ENCODE measurements at places on chromosomes 7 and 10.

- DNase-seq: no peak
These were observed 6.6 kb downstream of the CPA1 start for GRCh38 chr7:130386876-130387275.

- DNase-seq: no peak
These were observed 39.0 kb downstream of the CLEC2L start for GRCh38 chr7:139562491-139562890.

GRCh38 chr7:74443543-74444247 lies 10.0 kb upstream of the GTF2IRD1 start:
- no peak for DNase-seq

GRCh38 chr7:22712999-22713398 lies 14.0 kb upstream of the IL6 start:
- DNase-seq: no peak

- DNase-seq: no peak
These were observed 203.3 kb downstream of the BUB3 start for GRCh38 chr10:123357421-123357930.

DNA sequence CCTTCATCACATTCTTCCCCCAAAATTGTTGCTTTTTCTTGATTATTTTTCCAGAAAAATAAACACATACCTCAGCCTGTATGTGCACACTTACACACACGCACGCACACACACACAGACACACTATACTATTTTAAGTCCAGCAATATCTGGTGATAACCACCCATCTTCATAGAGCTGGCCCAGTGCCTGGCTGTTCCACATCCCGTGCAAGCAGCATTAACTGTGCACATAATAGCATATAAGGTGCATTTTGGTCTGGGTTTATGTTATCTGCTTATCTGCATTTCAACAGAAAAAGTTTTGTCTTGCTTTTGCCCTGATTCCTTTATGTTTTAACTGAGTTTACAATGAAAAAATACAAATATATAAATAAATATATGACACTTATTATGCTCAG lies 143.1 kb upstream of the KLF6 start:
- no peak for DNase-seq

DNA sequence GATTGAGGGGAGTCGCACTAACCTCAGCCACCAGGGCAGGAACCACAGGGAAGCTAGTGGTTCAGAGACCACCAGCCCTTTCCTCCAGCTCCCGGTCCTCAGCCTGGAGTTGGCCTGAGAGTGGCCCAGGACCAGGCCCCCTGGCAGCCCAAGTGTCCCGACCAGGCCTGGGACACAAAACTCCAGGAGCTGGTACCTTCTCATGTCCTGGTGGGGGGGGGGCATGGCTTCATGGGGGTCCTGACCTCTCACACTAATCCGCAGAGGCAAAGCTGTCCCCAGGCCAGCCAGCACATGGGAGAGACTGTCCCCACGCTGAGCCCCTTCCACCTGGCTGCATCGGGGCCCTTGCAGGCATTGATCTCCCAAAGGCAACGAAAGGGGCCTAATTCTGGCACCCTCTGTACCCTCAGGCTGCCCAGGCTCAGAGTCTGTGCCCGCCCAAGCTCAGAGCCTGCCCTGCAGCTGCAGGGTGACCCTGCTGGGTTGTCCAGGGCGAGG lies 28.2 kb downstream of the GPRIN2 start:
- no peak for DNase-seq

- no peak for DNase-seq
These were observed 156.9 kb upstream of the SH2B2 start for GRCh38 chr7:102129636-102130370.

DNA sequence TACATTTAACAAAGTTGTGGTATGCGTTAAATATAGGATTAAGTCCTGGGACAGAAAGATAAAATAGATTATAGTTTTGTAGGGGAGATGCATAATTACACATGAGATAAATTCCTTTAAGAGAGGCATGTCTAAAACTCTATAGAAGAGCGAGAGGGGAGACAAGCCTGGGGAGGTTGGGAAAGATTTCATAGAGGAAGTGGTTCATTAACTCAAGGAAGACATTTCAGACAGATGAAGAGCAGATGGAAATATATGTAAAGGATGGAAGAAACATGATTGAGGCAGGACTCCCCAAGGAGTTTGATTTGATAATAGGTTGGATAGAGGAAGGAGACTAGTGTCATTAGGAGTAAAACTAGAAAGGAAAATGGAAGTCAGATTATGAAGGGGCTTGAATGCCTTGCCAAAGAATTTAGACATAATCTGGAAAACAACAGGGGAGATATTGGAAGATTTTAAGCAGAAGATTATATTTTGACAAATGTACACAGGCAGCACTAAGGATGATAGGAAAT lies 96.1 kb downstream of the PHTF2 start:
- no peak for DNase-seq

- peak; percentile 75 for DNase-seq
These were observed 20.8 kb downstream of the RALA start for GRCh38 chr7:39644170-39644569.

DNA sequence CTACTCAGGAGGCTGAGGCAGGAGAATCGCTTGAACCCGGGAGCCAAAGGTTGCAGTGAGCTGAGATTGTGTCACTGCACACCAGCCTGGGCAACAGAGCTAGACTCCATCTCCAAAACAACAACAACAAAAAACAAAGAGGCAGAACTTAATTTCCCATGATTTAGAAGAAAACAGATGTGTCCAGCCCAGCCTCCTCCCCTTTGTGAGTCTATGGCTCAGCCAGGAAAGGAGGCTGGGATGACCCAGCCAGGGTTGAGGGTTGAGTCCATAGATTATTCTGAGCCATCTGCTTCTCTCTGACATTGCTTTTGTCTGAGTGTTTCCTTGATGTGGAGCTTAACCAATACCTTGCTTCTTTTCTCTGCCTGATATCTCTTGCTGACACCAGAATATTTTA lies 994.1 kb downstream of the TYW1 start:
- DNase-seq: no peak

GRCh38 chr7:133859871-133860450 lies 267.2 kb upstream of the LRGUK start:
- DNase-seq: no peak

- no peak for DNase-seq
These were observed 3.5 kb upstream of the CCDC126 start for GRCh38 chr7:23593706-23594105.

DNA sequence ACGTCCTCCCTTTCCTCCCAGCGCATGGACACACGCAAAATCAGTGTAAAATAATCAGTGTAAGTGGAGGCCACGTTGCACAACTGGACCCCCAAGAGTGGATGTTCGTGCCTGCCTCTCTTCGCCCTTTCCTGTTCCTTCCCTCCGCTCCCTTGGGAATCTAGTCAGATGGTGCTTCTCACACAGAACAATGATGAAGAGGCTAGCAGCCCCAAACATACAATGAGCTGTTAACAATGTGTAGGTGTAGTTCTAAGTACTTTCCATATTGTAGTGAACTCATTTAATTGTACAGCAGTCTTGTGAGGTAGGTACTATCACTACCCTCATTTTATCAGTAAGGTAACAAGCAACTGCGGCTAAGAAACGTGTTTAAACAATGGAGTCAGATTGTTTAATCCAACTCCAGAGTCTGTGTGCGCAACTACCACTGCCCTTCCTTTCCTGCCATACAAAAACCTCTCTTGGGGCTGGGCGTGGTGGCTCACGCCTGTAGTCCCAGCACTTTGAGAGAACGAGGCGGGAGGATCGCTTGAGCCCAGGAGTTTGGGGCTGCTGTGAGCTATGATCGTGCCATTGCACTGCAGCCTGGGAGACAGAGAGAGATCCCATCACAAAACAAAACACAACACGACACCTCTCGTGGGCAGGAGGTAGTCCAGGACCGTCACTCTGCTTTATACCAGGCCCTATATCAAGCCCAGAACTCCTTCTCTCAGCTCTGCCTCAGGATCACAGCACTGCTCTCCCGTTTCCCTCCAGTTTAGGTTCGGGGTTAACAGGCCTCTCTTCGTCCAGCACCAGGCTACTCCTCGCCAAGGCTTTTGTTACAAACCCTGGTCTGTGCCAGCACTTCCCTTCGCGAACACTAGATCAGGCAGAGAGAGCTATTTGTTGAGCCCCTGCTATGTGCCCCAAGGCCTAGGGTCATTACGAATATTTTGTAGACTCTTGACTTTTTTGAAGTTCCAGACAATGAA lies 1.1 kb downstream of the FKBP9 start:
- DNase-seq: peak; percentile 62

- no peak for DNase-seq
These were observed 13.5 kb downstream of the KCNH2 start for GRCh38 chr7:150964593-150965111.

DNA sequence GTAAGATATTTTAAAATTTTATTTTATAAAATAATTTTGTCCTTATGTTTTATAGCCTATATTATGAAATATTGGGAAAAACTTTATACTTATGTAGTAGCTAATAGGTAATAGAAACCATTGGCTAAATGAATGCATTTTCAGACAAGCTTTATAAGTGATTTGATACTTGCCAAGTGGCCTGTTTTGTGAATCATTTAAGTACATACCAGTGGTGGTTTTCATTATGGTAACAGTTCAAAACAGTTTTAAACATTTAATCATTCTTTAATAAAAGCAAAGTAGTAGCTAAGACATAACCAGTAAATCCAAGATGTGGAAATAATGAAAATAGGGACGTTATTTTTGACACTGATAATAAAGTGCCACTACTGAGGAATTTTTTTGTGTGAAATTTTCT lies 182.2 kb downstream of the PHF14 start:
- DNase-seq: no peak

DNA sequence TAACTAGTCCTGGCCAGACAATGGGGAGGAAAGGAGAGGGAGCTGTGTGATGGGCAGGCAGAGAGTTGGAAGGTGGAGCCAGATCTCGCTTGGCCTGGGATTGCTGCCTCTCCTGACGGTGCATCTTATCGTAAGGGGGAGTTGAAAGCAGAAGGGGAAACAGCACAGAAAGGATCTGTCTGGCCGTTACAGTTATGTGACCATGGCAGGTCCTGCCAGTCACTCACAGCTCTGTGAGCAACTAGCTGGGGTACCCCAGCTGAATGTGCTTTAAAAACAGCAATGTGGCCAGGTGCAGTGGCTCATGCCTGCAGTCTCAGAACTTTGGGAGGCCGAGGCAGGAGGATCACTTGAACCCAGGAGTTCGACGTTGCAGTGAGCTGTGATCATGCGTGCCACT lies 8.1 kb downstream of the BLVRA start:
- no peak for DNase-seq

GRCh38 chr7:129351320-129351719 lies 82.9 kb upstream of the STRIP2 start:
- DNase-seq: no peak

- no peak for DNase-seq
These were observed 55.7 kb downstream of the RALA start for GRCh38 chr7:39678930-39679709.

- no peak for DNase-seq
These were observed 6.0 kb downstream of the WIPF3 start for GRCh38 chr7:29812185-29812876.
